ENCODE measurements at places on chromosomes 12 and 14.
A peak's percentile ranks its signal among the peaks of the same experiment; 100 is the strongest.

GRCh38 chr12:8860165-8860961 is 37.9 kb downstream of the A2ML1 start:
- DNase-seq: no peak

DNA sequence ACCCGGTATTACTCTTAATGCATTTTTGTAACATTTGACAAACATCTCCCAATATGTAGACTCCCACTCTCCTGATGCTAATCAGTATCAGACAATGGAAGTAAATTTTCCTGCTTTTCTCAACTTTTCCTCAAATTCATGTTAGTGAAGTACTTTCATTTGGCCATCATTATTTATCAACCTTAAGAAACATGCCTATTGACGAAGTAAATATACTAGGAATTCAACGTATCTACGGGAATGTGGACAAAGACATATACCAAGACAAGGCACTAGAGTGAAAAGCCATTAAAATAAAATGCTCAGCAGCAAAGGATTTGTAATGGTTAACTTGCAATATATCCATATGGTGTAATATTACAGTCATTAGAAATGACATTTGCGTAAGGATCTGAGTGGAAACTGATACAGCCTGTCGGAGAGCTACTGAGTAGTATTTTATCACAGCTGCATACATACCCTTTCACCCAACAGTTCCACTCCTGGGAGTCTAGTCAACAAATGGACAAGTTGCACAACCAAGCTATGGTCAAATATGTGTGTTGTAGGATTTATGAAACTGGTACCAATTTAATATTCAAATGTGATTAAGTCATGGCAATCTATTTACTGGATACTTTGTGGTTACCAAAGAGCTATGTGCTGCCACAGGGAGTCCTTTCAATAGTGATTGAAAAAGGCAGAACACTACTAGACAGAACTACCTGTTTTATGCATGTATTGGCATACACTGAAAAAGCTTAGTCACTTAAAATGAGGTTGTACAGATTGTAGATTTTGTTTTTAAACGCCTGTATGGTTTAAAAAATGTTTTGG is 26.5 kb downstream of the NUDT4 start:
- DNase-seq: peak; percentile 73

DNA sequence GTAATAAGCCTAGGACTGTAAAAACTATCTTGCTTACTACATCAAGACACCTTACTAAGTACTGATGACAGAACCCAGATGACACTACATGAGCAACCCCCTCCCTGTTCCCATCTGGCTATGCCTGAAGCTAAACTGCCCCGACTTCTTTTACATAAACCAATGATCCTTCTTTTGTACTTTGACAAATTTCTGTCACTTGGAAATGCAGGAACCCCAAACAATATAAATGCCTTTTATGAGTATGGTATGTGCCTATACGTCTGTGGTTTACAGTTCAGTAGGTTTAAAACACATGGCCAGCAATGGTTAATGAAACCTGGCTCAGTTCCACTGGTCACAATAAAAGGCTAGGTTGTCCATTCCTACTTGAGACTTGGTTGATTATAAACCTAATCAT is 6.1 kb downstream of the SYCP3 start:
- DNase-seq: no peak

DNA sequence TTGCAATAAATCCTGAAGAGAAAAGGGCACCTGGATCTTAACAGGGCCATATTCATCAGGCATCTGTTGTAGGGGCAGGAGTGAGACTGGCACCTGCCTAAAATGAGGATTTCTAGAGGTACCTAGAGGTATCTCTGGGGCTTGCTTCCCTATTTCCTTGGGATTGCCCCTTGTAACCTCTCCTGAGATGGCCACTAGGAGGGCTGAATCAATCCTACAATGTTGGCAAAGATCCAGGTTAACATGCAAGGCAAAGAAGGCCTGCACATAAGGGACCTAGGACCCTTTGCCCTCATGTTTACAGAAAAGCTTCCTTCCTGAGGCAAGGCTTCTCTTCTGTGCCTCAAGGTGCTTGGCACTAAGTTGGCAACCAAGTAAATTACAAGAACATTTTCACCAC is 25.8 kb upstream of the CLEC4E start:
- DNase-seq: no peak

DNA sequence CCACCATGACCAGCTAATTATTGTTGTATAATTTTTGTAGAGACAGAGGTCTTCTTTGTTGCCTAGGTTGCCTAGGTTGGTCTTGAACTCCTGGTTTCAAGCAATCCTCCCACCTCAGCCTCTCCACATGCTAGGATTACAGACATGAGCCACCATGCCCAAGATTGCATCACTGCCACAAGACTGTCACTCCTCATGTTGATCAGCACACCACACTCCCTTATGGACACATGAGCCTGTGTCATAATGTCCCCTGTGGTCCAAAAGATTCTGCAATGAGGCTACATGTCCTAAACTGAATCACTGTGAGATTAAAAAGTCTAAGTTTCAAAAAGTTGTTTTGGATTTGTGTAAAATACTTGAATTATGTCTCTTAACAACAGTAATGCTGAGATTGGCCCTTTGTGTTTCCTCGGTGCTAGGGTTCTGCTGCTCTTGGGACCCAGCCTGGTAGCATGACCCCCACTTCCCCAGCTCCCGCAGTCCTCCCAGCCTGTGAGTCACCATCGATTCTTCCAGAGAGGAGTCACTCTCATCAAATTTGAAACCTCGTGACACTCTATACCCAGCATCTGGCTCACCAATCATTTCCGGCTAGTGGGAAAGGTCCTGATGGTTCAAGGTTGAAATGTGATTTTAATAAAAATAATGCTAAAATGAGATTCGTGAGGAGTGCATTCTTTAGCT is 890.9 kb downstream of the VRK1 start:
- peak; percentile 17 for DNase-seq

Measured in NCI-H2171 treated with DMSO at 0.1 percent for 48 hours (cell line).